ENCODE measurements at places on chromosomes 4 and X.

DNA sequence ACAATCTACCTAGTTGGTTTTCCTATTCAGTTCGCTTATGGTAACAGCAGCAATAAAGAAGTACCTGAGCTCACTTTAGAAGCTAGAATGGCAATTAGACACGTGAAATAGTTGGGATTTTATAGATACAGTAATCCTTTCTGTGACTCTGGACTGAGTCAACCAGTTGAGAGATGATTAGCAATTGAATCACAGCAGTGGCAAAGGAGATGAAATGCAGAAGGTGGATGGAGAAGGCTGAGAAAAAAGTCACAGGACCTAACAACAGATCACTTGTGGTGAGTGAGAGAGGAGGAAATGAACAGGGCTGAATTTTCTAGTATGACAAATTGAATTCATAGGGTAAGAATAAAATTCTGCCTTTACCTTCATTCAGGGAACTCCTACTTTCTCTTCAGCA is 197.1 kb upstream of the MAGEB18 start:
- DNase-seq: no peak

GRCh38 chr4:70315928-70316327 is 18.9 kb upstream of the CABS1 start:
- DNase-seq: no peak

GRCh38 chr4:10684631-10685030 is at the start of gene CLNK:
Gene CLNK (minus strand): TSS chr4:10684768. CDS start chr4:10667869, 16,899 bp downstream.
- DNase-seq: no peak

DNA sequence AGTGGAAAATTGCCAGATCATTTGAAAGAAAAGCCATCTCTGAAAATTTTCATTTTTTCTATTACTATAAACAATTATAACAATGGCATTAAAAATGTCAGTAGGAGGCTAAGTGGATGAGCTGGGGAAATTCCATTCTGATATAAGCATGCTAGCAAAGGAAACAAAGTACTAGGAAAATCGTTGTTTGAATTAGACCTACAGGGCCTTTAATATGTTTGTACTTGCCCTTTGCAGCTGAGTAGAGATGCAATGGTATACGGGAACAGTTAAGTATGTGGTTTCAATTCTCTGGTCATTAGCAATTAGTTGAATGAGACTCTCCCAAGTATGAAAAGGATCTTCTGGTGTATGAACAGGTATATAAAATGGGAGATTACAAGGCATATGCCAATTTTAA is 452.2 kb downstream of the PCDH11X start:
- DNase-seq: no peak

GRCh38 chrX:53824686-53825085 is 138.2 kb upstream of the HUWE1 start:
- no peak for DNase-seq

- DNase-seq: no peak
These were observed 79.2 kb downstream of the F11 start for GRCh38 chr4:186345184-186345583.

GRCh38 chr4:186105647-186106321 is 1.3 kb downstream of the FAM149A start:
- no peak for DNase-seq

GRCh38 chr4:58456727-58457384 is 1346.7 kb upstream of the IGFBP7 start:
- DNase-seq: no peak

GRCh38 chr4:32847461-32847860 is 2127.3 kb downstream of the PCDH7 start:
- DNase-seq: no peak

DNA sequence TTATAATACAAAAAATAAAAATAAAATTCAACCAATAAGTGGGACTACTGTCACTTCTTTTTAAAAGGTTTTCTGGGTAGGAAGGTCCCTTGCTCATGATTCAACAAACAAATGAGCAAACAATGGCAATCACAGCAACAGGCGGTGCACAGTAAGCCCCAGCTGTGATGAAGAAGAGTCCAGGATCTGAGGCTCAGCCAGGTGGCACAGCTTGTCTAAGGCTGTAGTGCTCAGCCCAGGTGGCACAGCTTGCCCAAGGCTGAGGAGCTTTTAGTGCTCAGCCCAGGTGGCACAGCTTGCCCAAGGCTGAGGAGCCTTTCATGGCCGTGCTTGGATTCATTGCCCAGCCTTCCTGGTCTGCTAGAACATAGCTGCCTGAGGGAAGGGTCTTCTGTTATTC is 75.0 kb downstream of the ZFYVE28 start:
- no peak for DNase-seq

DNA sequence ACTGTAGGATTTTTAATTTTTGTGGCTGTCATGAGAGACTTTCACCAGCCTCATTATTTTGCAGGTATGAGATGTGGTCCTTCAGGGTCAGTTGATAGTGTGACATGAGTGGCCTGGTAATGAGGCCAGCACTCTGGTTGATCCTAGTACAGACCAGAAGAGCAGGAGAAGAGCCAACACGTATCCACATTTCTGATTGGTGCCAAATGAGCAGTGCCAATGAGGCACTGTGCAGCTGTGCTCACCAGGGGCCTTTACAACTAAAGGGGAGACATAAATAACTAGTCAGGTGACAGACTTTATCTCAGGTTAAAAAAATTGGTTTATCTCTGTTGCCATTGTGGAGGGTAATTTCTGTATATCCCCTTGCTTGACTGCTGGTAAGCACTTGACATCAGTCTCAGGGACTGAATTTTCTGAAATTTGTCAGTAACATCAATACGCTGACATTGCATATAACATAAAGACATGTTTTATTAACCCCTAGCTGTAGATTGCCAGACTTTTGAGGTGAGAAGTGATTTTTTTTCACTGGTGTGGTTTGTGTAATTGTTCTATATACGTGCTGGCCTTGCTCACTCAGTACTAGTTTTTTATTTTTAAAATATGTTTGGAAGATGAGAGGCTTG is 101.2 kb downstream of the AFF1 start:
- DNase-seq: no peak

GRCh38 chr4:183191630-183192029 is 92.6 kb downstream of the WWC2 start:
- DNase-seq: no peak

DNA sequence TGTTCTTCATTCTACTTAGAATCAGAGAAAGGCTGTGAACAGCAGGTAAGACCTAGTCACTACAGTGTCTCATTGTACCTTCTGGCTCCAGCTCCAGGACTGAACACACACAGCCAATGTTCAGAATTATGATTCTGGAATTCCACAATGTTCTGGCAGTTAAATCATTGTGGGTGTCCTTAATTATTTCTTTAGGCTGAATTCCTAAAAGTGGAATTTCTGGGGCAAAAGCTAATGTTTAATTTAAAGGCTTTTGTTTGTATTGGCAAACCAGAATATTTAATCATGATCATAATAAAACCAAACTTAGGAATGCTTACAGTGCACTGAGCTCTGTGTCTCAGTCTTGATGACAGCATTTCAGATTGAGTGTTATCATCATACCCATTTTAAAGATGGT is 67.0 kb upstream of the FAT1 start:
- DNase-seq: no peak

DNA sequence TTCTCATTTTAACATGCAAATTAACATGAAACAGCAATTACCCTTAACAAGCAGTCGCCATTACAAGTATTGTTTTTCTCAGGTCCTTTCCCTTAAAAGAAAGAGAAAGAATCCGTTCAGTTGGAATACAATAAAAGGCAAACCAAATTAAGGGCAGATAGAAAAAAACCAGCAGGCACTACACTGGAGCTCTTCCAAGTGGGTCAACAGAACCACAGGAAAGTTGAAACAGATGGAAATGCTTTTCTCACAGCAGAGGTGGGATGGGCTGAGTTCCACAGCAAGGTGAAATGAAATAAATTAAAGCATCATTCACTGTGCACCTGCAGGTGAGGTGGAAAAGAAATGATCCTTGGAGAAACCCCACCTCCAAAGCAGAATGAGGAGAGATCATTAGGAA is 102.6 kb downstream of the APBB2 start:
- DNase-seq: no peak

- DNase-seq: no peak
These were observed 83.6 kb downstream of the TSPAN5 start for GRCh38 chr4:98574816-98575215.

DNA sequence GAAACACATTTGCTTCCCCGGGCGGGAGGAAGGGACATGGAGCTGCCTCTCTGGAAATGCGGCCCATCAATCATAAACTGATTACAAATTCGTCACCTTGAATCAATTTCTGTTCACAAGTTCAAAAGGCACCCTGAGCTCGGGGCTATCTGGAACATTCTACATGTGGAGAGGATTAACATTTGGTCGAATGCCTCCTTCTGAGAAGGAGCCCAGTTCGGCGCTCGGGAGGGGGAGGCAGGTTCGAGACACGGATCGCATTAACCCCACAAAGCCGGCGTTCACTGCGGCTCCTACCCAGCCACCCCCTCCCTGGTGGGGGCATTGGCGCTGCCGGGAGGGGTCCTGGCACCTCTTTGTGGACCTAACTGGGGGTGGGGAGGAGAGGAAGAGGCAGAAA is 108.0 kb downstream of the CPZ start:
- no peak for DNase-seq

GRCh38 chr4:8227201-8227770 is 28.2 kb downstream of the SH3TC1 start:
- DNase-seq: no peak

DNA sequence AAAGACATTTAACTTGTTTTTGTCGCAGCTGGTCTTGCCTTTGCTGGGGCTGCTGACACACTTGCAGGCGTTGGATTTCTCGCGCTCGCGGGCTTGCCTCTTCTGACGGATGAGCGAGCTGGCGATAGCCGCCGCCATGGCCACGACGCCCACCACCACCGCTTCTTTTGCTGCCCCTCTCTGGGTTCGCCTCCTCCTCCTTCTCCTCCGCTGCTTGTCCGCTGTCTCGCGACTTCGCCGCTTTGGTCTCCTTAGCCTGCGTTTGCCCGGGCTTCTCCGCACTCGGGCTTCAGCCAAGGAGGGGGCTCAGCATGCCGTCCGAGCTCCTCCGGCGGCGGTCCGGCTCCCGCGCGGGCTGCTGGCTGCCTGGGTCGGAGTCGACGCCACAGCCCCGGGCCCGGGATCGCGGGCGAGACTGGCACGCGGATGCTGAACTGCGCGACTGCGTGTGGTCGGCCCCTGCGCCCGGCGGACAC is 613 bp downstream of the FGF13 start:
- DNase-seq: no peak

GRCh38 chr4:185238215-185238681 is 28.9 kb downstream of the SNX25 start:
- DNase-seq: peak; percentile 54

- no peak for DNase-seq
These were observed 61.1 kb downstream of the IQCM start for GRCh38 chr4:149754526-149754925.

Data from stimulated activated CD4-positive, alpha-beta T cell treated with anti-CD3 and anti-CD28 coated beads, Interleukin-1b, Interleukin-23, amount 100 ng/mL, for 48 hours (primary cell).